ENCODE measurements at places on chromosomes 4 and X.

GRCh38 chrX:1576201-1576992 is 15.0 kb upstream of the AKAP17A start:
- DNase-seq = no peak

GRCh38 chrX:119190831-119191230 is 45.3 kb upstream of the PGRMC1 start:
- no peak for DNase-seq

GRCh38 chr4:125008676-125009075 is 296.1 kb upstream of the ANKRD50 start:
- DNase-seq = no peak

GRCh38 chr4:11424000-11424399 is 4.7 kb downstream of the HS3ST1 start:
- DNase-seq = no peak

DNA sequence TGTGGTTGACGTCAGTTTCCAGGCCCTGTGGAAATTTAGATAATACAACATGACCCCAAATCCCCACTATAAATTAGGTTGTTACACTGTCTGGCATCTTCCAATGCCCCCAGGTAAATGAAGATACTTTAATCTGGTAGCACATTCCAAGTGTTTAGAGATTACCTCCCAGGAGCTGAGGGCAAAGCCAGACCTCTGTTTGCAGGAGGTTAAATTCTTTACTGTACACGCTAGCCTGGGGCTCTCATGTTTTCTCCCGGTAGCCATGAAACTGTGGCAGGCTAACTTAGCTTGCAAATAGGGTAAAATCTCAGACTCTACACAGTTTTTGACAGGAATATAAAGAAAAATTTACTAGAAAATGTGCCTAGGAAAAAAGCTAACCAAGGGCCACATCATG is 450.0 kb downstream of the PDGFC start:
- no peak for DNase-seq

- DNase-seq = no peak
These were observed 194.6 kb downstream of the MAML3 start for GRCh38 chr4:139959396-139959795.

DNA sequence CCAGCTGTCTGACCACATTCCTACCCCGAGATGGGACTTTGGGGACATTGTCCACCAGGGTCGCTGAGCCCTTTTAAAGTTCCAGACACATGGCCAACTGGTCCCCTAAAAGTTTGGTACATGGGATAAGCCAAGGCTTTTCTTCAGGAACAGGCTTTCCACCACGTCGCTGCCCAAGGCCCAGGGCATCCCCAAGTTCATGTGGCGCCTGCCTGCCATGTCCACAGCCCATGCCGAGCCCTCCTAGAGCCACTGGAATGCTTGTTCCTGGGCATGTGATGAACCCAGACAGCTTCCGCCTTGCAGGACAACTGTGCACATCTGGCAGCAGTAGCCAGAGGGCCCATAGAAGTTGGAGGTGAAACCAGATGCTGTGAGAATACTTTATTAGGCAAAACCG is 41.3 kb downstream of the FRG1 start:
- no peak for DNase-seq

DNA sequence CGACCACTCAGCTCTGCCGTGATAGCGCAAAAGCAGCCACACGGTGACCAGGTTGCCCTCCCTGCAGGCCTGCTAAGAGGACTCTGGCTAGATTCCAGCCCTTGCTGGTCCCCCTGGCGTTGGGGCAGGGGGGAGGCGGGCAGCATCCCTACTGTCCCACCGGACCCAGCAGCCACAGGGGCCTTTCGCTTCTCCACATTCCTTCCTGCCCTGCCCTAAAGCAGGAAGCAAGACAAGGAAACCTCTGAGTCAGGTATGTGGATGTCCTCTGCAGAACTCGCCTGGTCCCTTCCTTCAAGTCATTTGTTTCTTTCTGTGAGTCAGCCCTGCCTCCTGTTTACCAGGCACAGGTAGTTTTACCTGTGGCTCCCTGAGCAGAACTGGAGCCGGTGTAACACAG is 60.2 kb upstream of the CLDN34 start:
- no peak for DNase-seq

GRCh38 chr4:41204400-41204978 is 9.9 kb downstream of the APBB2 start:
- no peak for DNase-seq

DNA sequence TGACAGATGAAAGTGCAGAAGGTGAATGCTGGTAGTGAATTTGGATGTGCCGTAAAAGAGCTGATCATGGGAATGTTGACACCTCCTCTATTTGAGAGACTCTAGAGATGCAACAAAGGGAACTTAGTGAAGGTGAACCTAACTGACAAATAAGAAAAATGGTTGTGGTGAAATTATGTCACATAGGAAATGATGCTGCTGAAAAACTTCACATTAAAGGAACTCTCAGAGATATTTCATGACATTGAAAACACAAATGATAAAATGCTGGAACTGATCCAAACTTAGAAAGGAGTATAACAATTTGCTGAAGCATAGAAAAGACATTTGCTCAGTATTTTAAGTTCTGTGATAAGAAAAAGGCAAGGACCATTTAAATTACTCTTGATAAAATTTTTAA is 31.9 kb downstream of the MGAT4D start:
- no peak for DNase-seq

- DNase-seq = no peak
These were observed 1.2 kb upstream of the ZNF827 start for GRCh38 chr4:145939856-145940255.

DNA sequence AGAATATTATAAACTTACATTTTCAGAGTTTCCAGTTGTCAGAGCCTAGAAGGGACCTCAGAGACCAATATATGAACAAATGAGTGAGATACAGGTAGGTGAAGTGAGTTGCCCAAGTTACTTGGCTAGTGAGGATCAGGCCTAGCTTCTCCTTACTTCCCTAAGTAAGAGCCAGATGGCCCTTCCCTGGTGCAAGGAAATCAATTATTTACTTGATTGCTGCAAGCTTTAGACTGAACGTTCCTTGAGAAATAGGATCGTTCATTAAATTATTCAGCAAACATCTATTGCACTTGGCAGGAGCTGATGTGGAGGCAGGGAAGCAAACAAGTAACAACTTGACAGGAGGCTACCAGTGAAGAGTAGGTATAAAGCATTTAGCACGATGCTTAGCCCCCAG is 117.8 kb downstream of the EFHC2 start:
- DNase-seq = no peak

GRCh38 chr4:53453385-53453784 is 75.9 kb downstream of the FIP1L1 start:
- no peak for DNase-seq

DNA sequence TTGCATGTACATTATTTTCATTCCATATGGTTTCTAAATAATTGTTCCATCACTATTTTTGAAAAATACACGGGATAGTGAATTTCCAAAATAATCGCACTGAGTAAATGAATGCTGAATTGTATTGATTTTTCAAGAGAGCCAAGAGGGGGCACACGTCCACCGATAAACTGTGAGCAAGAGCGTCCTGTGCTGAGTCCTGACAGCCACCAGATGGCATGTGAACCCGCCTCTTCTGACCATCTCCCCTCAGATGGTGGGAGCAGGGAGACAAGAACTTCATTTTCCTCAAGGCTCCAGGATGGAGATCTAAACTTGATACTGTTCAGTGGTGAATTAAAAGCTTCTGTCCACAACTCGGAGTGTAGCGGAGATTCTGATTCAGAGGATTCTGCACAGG is 30.6 kb upstream of the IL9R start:
- no peak for DNase-seq

GRCh38 chr4:165394275-165394674 is 15.5 kb downstream of the CPE start:
- DNase-seq = no peak

- peak; percentile 24 for DNase-seq
These were observed 6.8 kb upstream of the CLCN5 start for GRCh38 chrX:49915361-49916222.

DNA sequence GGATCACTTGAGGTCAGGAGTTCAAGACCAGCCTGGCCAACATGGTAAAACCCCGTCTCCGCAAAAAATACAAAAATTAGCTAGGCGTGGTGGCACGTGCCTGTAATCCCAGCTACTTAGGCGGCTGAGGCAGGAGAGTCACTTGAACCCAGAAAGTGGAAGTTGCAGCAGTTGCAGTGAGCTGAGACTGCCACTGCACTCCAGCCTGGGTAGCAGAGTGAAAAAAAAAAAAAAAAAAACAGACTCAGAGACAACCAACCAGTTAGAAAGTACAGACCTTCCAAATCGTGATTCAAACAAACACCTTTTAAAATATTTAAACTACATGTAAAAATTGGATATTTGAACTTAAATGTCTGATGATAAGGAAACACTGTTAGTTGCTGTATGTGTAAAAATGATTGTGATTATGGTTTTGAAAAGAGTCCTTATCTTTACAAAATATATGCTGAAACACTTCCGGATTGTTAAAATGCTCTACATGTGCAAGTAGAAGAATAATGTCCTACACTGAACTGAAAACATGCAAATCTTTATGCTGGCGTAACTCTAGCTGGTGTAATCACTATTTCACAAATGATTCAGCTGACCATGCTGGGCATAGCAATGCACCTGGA is 37.8 kb downstream of the SH3KBP1 start:
- DNase-seq = no peak

DNA sequence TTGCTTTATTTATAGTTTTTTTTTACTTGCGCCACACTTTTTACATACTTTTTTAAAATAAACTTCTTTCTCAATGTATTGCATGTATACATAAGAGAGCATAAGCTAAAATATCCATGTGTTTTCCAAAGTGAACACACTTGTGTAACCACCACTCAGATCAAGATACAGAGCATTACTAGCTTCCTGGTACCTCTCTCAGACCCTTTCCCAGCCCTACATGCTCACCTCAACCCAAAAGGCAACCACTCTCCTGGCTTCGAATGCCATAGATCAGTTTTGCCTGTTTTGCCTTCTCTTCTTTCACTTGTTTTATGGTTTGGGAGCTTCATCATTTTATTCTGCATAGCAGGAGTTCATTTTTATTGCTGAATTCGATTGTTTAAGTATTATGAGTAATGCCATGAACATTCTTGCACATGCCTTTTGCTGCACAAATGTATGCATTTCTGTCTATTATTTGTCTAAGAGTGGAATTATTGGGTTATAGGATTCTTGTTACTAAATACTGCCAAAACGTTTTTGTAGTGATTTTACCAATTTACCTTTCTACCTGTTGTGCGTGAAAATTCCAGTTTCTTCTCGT is 45.9 kb upstream of the NUDT6 start:
- DNase-seq = no peak

GRCh38 chr4:10605746-10606482 is 78.7 kb downstream of the CLNK start:
- no peak for DNase-seq
